ENCODE measurements at places on chromosomes 12 and 14. TPM values are rescaled to one million over a fixed set of nuclear protein-coding genes. Genes with fewer than 3 reads are reported as not detected.

LUM gene
- 490 TPM for total RNA-seq

ACSS3 gene
- total RNA-seq, result 23.4 TPM

DDN gene
- total RNA-seq, result 0.36 TPM

TBC1D30 gene
- 2.8 TPM for total RNA-seq

BHLHE41 gene
- 5.7 TPM for total RNA-seq

CCDC60 gene
- 3.3 TPM for total RNA-seq

LBHD2 gene
- total RNA-seq, result not detected

TAS2R46 gene
- 3.8 TPM for total RNA-seq

MFAP5 gene
- 1.8 TPM for total RNA-seq

ACACB gene
- 16.4 TPM for total RNA-seq

REM2 gene
- 2.6 TPM for total RNA-seq

MYBPC1 gene
- total RNA-seq, result not detected

GRIN2B gene
- total RNA-seq, result 0.95 TPM

PAX9 gene
- not detected for total RNA-seq

KCNC2 gene
- 1.4 TPM for total RNA-seq

RNASE3 gene
- total RNA-seq, result not detected

C2CD5 gene
- total RNA-seq, result 44.9 TPM

C14orf93 gene
- 14.0 TPM for total RNA-seq

PPP2R3C gene
- 25.2 TPM for total RNA-seq

TEX52 gene
- not detected for total RNA-seq

ANP32D gene
- total RNA-seq, result 0.22 TPM

TESPA1 gene
- total RNA-seq, result 0.20 TPM

AGAP2 gene
- 2.8 TPM for total RNA-seq

NAA30 gene
- total RNA-seq, result 19.2 TPM

ASIC1 gene
- 7.2 TPM for total RNA-seq

CHURC1 gene
- 45.1 TPM for total RNA-seq

CLEC6A gene
- not detected for total RNA-seq

ABHD12B gene
- 0.27 TPM for total RNA-seq

SLC6A15 gene
- 9.6 TPM for total RNA-seq

RAD9B gene
- 0.73 TPM for total RNA-seq

RDH12 gene
- not detected for total RNA-seq

HAL gene
- 1.6 TPM for total RNA-seq

CLEC2B gene
- total RNA-seq, result not detected

NTN4 gene
- total RNA-seq, result 4.8 TPM

GARIN6 gene
- not detected for total RNA-seq

CLEC1A gene
- 0.32 TPM for total RNA-seq

USP44 gene
- 0.25 TPM for total RNA-seq

GPR84 gene
- total RNA-seq, result 0.32 TPM

ZFP36L1 gene
- 377 TPM for total RNA-seq

PLA2G1B gene
- not detected for total RNA-seq

C1R gene
- 45.1 TPM for total RNA-seq

TPPP2 gene
- total RNA-seq, result 0.47 TPM

PIK3C2G gene
- 2.6 TPM for total RNA-seq

KRT75 gene
- not detected for total RNA-seq

WNT1 gene
- not detected for total RNA-seq

PLEKHG7 gene
- not detected for total RNA-seq

FZD10 gene
- 2.4 TPM for total RNA-seq

PTPN6 gene
- total RNA-seq, result 21.6 TPM

PROX2 gene
- not detected for total RNA-seq

TAS2R7 gene
- 0.40 TPM for total RNA-seq

CARMIL3 gene
- 1.6 TPM for total RNA-seq
